ENCODE measurements at places on chromosomes 2 and 18.

DNA sequence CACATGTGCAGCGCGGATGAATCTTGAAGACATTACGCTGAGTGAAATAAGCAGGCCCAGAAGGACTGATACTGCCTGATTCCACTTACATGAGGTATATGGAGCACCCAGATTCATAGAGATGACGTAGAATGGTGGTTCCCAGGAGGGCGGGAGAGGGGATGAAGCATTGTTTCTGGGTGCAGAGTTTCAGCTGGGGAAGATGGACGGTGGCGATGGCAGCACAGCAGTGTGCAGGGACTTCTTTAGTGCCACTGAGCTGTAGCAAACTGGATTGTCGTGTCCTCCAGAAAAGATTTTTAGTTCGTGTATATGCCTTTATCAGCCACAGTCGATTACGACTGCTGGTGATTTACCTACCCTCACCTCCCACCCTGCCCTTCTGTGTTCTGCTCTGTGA is 30.5 kb downstream of the RAB12 start:
- DNase-seq = no peak

DNA sequence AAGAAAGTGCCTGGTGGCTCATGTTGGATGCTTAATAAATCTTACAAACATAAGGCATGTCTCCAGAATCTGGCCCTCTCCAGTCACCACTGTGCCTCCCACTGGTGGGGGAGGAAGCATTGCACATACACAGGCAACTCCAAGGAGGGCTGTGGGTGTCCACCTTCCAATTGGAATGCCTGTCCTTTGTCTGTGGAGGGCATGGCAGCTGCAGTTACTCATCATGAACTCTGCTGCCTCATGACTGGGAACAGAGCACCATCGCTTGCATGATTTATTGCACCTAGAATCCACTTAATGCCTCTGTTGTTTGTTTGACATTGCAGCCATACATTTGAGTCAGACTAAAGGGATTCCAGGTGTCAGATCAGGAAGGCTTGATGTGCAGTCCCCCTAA is 278.9 kb downstream of the PRKCE start:
- no peak for DNase-seq

DNA sequence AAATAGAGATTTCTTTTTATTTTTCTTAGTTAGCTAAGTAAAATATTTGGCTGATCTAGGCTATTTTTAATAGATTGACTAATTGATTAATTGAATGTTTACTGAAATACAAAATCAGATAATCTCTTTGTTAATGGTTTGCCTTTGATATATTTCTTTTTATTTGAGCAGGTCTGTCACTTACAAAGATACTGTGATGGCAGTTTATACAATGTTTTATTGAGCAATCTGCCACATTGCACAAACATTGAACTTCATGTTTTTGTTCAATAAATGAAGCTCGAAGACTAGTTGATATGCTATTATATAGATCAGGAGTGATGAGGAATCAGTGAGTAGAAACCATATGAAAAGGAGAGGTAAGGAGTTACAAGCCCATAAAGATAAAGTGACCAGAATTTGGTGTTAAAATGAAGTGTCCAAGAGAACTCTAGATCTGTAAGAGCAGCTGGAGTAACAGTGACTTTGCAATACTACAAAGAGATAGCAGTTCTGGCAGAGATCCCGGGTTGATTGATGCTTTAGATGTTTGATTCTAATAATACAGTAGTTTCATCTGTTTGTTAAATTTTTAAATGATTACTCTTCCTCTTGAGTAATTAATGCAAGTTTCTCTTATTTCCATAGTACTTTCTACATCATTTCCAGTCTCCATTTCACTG is 574.2 kb downstream of the CCDC85A start:
- no peak for DNase-seq

DNA sequence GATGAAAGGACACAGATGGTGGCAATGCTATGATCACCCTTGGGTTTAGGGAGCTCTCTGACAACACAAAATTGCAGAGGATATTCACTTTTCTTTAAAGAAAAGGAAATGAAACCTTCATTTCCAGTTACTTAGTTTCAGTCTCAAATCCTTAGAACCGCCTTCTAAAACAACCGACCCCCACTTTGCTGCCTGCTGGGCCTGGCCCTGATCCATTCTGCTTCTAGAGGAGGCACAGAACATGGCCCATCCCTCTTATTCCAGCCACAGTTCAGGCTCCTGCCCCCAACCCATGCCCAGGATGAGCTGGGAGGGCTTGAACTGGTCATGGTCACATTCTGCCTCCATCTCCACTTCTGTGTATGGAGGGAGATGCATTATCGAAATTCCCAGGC is 311.6 kb downstream of the EN1 start:
- no peak for DNase-seq

DNA sequence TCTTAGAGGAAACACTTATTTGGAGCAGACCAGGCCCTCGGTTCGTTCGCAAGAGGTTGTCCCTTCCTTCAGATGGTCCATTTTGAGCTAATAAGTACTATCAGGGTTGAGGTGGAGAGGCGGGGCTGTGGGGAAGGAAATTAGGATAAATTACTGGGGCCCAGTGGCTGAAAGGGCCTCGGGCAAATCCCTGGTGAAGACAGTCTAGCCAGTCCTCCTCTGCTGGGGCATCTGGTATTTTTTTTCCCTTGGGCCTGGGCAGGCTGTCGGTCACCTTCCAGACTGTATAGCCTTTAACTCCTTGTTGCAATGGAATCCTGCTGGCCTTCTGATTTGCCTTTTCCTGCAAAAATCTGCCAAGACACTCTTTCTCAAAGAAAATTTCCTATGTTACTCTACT is 1.7 kb upstream of the MYO3B start:
- no peak for DNase-seq

DNA sequence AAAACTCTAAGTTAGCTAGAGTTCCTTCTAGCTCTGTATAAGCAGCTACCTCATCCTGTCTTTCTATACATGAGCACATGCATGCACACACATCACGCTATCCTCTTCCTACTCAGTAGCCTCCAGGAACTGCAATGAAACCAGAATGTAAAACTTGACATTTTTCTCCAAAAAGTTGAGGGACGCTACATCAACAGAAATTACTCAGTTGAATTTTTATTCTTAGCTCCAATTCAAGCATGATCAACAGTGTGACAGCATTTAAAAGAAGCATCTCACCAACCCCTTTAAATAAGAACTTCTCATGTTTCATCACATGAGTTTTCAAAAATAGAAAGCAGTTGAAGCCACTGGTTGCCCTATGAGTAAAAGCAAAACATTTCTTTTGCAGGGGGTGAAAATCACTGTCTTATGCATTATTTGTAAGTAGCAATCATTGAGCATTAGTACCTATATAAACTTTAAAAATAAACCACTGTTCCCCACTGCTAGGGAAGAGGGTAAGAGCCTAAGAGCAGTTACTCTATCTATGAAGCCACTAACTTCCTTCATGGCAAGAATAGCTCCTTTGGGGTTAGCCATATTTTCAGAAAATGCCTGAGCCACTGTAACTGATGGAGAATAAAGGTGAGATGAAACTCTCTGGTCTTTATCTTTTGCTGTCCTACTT is 77.9 kb upstream of the ARL5A start:
- DNase-seq = no peak

DNA sequence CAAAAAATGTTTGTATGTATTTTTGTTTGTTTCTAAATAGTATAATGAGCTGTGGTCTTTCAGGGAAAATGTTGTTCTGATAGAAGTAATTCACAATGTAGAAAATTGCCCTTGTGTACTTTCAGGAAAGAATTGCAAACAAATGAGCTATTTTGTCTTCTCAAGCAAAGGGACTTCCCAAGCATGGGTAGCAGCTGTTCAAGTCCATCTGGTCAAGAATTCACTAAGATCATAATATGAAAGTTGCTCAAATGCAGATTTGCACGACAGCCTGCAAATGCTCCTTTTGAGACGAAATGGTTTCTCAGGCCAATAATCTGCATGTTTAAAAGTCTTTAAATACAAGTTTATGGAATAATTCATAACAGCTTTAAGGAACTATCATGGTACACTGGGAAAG is 51.9 kb upstream of the HNMT start:
- DNase-seq = no peak

- no peak for DNase-seq
Observed at GRCh38 chr2:3785220-3785889, 82.0 kb downstream of the DCDC2C start.

- DNase-seq = no peak
Observed at GRCh38 chr2:96325041-96325883, at the start of gene ITPRIPL1. Gene ITPRIPL1, plus strand, starts transcription at chr2:96325317. Its CDS starts 523 bp downstream, at chr2:96325840.

GRCh38 chr2:156532989-156533388 is 96.8 kb downstream of the GPD2 start:
- DNase-seq = no peak

- peak; percentile 61 for DNase-seq
Observed at GRCh38 chr2:230774348-230774951, 61.8 kb downstream of the CAB39 start.
